Natural killer cell treated with Interleukin-12 subunit alpha and Interleukin-12 subunit beta and Interleukin-15 and Interleukin-18, amount 100 ng/mL, for 72 hours (primary cell): ENCODE measurements at places on chromosomes 6 and 20.

GRCh38 chr6:160520043-160520904 lies 143.8 kb downstream of the LPA start:
- H3K27ac ChIP-seq, result peak overlapping the region; percentile 95
- peaks cover 17% of the 10 kb centered on the region for H3K36me3 ChIP-seq
- peak; percentile 76 for DNase-seq
- H3K4me3 ChIP-seq, result peak overlapping the region; percentile 91
- peaks cover 47% of the 10 kb centered on the region for H3K4me1 ChIP-seq

DNA sequence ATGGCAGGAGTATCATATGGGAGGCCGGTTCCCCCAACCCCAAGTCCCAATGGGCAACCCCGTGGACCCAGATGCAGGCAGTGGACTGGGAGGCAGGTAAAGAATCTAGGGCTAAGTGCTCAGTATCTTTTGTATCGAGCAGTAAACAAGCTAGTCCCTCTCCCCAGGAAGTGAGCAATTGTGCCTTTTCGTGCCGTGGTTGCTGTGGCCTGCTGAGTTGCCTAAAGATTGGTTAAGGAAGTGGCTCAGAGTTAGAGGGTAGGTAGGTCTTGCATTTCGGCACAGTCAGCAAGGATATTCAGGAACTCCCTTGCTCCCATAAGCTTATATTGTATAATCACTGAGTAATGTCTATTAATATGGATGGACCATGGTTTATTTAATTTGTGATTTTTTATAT lies 1.3 kb upstream of the DNAH8 start:
- peaks cover 17% of the 10 kb centered on the region for H3K27me3 ChIP-seq
- H3K27ac ChIP-seq, result peak overlapping the region; percentile 88
- peak; percentile 77 for DNase-seq
- H3K4me1 ChIP-seq, result peaks cover 41% of the 10 kb centered on the region

DNA sequence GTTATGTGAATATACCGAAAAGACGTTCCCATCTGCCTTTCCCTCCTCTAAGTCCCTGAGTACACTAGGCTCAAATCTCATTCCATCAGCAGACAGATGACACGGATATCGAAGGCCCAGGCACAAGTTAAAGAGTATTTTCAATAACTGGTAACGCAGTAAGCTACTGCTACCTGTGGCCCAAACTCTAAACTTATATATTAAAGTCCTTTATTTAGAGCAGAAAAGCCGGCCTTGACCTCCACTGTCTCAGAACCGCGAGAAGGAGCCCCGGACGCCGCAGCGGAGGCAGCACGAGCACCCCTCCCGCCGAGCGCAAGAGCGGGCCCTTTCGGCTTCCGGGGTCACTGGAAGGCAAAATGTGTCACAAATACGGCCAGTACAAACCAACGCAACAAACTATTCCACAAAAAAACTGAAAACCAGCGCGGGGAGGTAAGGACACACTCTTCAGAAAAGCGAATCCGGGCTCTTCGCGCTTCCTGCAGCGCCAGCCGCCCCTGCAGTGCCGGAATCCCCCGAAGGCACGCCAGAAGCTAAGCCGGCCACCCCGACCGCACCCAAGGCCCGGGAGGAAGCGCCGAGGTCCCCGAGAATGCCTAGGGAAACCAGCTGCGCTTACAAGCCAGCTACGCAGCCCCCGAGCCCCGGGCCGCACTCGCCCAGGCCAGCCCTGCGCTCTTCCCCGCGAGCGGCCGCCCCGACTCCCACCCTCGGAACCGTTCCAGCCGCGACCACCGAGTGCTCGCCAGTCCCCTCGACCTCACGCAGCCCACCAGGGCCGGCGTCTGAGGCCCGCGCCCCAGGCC lies 681 bp downstream of the DIDO1 start:
- no peaks in the 10 kb centered on the region for H3K27me3 ChIP-seq
- H3K4me3 ChIP-seq, result peak overlapping the region; percentile 98
- H3K4me1 ChIP-seq, result peaks cover 47% of the 10 kb centered on the region

- H3K4me1 ChIP-seq, result peaks cover 9% of the 10 kb centered on the region
- no peak for DNase-seq
- no peak overlapping the region for H3K27ac ChIP-seq
- peaks cover 15% of the 10 kb centered on the region for H3K27me3 ChIP-seq
These were observed 87.2 kb downstream of the BMP7 start for GRCh38 chr20:57179265-57179664.

- DNase-seq, result no peak
- H3K27ac ChIP-seq, result no peak overlapping the region
- no peaks in the 10 kb centered on the region for H3K36me3 ChIP-seq
- no peak overlapping the region for H3K4me3 ChIP-seq
- no peaks in the 10 kb centered on the region for H3K27me3 ChIP-seq
These were observed 1087.7 kb downstream of the KIF16B start for GRCh38 chr20:15485519-15485918.

- H3K4me3 ChIP-seq, result peak overlapping the region; percentile 77
- peaks cover 22% of the 10 kb centered on the region for H3K4me1 ChIP-seq
- H3K27ac ChIP-seq, result peak overlapping the region; percentile 47
These were observed 67.3 kb upstream of the ZNF217 start for GRCh38 chr20:53660947-53661381.

DNA sequence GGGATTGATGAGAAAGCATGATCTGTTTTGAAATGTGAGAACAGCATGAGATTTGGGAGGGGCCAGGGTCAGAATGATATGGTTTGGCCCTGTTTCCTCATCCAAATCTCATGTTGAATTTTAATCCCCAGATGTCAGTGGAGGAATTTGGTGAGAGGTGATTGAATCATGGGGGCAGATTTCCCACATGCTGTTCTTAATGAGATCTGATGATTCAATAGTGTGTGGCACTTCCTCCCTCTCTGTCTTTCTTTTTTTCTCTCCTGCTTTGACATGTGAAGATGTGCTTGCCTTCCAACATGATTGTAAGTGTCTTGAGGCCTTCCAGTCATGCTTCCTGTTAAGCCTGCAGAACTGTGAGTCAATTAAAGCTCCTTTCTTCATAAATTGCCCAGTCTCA lies 1060.3 kb upstream of the CITED2 start:
- no peak overlapping the region for H3K4me3 ChIP-seq
- H3K36me3 ChIP-seq, result no peaks in the 10 kb centered on the region
- no peaks in the 10 kb centered on the region for H3K27me3 ChIP-seq
- DNase-seq, result no peak
- no peaks in the 10 kb centered on the region for H3K4me1 ChIP-seq

DNA sequence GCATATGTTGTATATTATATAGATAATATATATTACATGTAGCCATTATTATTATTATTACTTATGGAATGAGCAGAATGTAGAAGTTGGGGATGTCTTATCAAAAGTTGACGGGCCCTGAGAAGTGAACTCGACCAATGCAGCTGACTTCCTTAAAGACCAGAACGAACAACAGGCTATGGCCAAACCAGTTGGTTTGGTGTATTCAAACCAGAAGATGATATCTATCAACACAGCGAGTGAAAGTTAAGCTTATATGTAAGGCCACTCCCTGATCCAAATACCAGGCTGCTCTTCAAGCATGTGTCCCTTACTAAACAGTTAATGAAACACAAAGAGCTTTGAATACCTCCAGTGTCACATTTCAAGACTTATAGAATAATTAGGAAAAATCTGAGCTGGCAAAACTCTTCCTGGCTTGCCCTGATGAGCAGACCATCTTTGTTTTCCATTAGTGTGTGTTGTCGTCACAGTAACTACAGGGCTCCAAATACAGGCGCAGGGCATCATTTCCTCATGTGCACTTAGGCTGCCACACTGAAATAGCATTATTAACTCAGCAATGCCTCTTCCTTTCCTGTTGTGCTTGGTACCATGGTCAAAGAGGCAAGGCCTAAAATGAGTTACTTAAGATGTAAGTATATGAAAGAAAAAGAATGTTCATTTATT lies 6.6 kb downstream of the FILIP1 start:
- H3K4me1 ChIP-seq, result no peaks in the 10 kb centered on the region
- H3K27me3 ChIP-seq, result peaks cover 10% of the 10 kb centered on the region
- no peak for DNase-seq
- H3K36me3 ChIP-seq, result no peaks in the 10 kb centered on the region

- no peak for DNase-seq
- H3K4me1 ChIP-seq, result no peaks in the 10 kb centered on the region
- no peaks in the 10 kb centered on the region for H3K27me3 ChIP-seq
- H3K36me3 ChIP-seq, result no peaks in the 10 kb centered on the region
These were observed 573.0 kb downstream of the CD109 start for GRCh38 chr6:74268815-74269599.

- peaks cover 5% of the 10 kb centered on the region for H3K4me1 ChIP-seq
- no peak for DNase-seq
- no peak overlapping the region for H3K27ac ChIP-seq
- peaks cover 5% of the 10 kb centered on the region for H3K36me3 ChIP-seq
- H3K27me3 ChIP-seq, result no peaks in the 10 kb centered on the region
These were observed 21.1 kb downstream of the GCLC start for GRCh38 chr6:53523511-53524454.

- no peaks in the 10 kb centered on the region for H3K36me3 ChIP-seq
- no peak for DNase-seq
- no peak overlapping the region for H3K4me3 ChIP-seq
- H3K27ac ChIP-seq, result no peak overlapping the region
These were observed 73.0 kb upstream of the TULP1 start for GRCh38 chr6:35585658-35586057.

DNA sequence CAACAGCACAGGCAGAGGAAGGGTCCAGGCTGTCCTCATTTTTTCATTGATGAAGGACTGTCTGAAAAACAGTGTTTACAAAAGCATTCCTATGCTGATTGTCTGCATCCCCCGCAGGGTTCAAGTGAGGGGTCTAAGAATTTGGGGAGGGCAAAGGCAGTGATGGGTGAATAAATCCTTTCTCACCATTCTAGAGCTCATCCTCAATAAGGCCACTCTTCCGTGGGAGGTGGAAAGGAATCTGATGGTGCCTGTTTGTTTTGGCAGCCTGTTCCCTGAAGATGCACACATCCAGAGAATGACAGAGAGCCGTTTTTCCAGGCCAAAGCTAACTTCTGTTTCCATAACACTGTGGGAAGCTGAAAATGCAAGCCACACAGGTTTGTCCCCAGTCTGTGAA lies 164.5 kb downstream of the MOXD1 start:
- H3K36me3 ChIP-seq, result no peaks in the 10 kb centered on the region
- H3K4me1 ChIP-seq, result no peaks in the 10 kb centered on the region
- H3K27me3 ChIP-seq, result peaks cover 9% of the 10 kb centered on the region
- no peak overlapping the region for H3K27ac ChIP-seq
- H3K4me3 ChIP-seq, result no peak overlapping the region

- H3K4me1 ChIP-seq, result no peaks in the 10 kb centered on the region
- H3K27ac ChIP-seq, result no peak overlapping the region
- H3K36me3 ChIP-seq, result no peaks in the 10 kb centered on the region
- no peak for DNase-seq
- no peak overlapping the region for H3K4me3 ChIP-seq
These were observed 50.9 kb upstream of the KIF16B start for GRCh38 chr20:16624106-16624505.

GRCh38 chr6:5061152-5061551 lies 24.0 kb upstream of the PPP1R3G start:
- DNase-seq, result no peak
- H3K36me3 ChIP-seq, result no peaks in the 10 kb centered on the region
- no peaks in the 10 kb centered on the region for H3K4me1 ChIP-seq
- H3K4me3 ChIP-seq, result no peak overlapping the region
- no peak overlapping the region for H3K27ac ChIP-seq
- peaks cover 11% of the 10 kb centered on the region for H3K27me3 ChIP-seq

DNA sequence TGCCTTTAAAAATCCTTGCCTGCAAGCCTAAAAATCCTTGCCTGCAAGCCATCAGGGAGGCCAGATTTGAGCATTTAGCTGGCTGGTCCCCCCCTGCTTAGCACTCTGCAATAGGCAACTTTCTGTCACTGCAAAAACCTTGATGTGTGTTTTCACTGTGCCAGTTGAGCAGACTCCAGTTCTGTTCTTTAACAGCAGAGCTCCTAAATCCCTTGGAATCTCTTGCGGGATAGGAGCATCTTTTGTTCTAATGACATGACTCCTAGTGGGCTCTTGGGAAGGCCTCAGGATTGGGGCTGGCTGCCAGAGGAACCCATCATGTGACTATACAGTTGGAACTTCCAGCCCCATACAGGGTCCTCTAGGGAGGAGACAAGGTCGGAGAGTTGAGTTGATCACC lies 50.4 kb downstream of the FAM184A start:
- H3K4me1 ChIP-seq, result no peaks in the 10 kb centered on the region
- H3K27me3 ChIP-seq, result peaks cover 5% of the 10 kb centered on the region
- no peak for DNase-seq
- no peaks in the 10 kb centered on the region for H3K36me3 ChIP-seq
- H3K27ac ChIP-seq, result no peak overlapping the region
- no peak overlapping the region for H3K4me3 ChIP-seq

DNA sequence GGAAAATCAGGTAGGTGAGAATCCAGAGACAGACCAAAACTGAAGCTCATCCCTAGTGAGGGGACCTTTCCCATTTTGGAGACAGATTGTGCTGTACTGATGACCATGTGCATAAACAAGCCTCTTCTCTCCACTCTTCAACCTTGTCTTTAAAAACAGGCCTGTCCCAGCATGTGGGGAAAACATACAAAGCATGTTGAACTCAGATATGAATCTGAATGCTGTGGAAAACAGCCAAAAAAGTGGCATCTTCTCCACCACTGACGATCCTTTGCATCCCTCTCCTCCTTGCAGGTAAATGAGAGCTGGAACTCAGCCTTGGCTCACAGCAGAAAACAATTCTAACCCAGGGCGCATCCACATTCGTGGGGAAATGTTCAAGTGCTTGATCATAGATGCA lies 123.7 kb upstream of the FOXQ1 start:
- H3K4me1 ChIP-seq, result no peaks in the 10 kb centered on the region
- H3K4me3 ChIP-seq, result no peak overlapping the region
- no peak overlapping the region for H3K27ac ChIP-seq
- no peak for DNase-seq

DNA sequence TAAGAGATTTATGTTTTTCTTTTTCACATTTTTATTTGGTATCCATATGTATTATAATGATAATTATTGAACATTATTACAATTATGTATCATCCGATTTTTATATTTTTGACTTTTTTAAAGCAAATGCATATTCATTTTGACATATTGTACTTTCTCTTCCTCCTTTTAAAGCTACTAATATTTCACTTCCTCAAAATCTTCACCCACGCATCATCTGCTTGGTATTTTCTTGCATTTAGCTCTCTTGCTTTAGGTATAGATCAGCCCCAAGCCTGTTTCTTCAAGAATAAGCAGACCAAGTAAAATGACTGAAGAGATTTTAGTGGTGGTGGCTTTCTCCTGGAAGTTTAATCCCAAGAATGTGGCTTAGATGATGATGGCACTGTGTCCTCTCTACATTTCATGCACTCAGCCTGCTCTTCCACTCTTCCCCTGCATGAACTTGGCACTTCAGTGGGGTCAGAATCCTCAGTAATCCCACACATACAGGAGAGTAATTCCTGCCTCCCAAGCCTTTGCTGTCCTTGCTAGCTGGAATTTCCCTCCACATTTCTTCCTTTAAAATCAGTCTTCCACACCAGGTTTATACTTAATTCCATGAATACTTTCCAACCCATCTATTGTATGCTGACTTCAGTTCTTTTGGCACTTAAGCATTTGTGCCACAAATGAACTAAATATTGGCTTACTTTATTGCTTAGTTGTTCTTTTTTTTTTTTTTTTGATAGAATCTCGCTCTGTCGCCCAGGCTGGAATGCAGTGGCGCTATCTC lies 8.2 kb downstream of the NCOA7 start:
- peaks cover 37% of the 10 kb centered on the region for H3K4me1 ChIP-seq
- H3K4me3 ChIP-seq, result no peak overlapping the region
- no peak overlapping the region for H3K27ac ChIP-seq
- no peak for DNase-seq

GRCh38 chr6:96917098-96917497 lies 7.4 kb upstream of the KLHL32 start:
- no peak overlapping the region for H3K27ac ChIP-seq
- peaks cover 5% of the 10 kb centered on the region for H3K4me1 ChIP-seq
- no peak for DNase-seq

- no peaks in the 10 kb centered on the region for H3K36me3 ChIP-seq
- no peaks in the 10 kb centered on the region for H3K4me1 ChIP-seq
- H3K27ac ChIP-seq, result no peak overlapping the region
- DNase-seq, result no peak
These were observed 456.8 kb downstream of the MAFB start for GRCh38 chr20:40232273-40232672.
